Activated naive CD8-positive, alpha-beta T cell treated with anti-CD3 and anti-CD28 coated beads, Interleukin-2, amount 50 U/mL, for 16 hours (primary cell): ENCODE measurements at places on chromosomes 6 and 20.

- DNase-seq = no peak
These were observed 583.5 kb downstream of the EYS start for GRCh38 chr6:65123521-65123920.

DNA sequence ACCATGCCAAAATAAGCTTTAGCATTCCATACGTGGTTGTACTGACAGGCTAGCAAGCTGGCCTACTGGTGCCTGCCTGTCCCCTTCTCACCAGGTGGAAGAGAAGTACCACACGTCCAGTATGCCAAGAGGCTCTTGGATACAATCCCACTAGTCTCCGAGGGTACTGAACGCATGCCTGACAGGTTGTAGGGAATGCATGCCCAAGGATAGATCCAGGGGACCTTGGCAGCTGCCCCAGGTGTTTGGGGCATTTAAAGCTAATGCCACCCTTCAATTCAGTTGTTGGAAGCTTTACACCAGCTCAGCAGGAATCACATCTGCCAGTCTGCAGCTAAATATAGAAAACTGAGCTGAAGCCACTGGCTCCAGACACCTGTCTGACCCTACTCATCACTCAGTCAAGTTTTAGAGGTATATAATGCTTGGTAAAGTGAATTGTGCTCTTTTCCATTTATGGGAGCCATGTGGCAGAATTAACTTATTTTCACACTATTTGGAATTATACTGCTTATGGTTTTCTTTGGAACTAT, 4.9 kb downstream of the TUBB2B start:
- DNase-seq = no peak

DNA sequence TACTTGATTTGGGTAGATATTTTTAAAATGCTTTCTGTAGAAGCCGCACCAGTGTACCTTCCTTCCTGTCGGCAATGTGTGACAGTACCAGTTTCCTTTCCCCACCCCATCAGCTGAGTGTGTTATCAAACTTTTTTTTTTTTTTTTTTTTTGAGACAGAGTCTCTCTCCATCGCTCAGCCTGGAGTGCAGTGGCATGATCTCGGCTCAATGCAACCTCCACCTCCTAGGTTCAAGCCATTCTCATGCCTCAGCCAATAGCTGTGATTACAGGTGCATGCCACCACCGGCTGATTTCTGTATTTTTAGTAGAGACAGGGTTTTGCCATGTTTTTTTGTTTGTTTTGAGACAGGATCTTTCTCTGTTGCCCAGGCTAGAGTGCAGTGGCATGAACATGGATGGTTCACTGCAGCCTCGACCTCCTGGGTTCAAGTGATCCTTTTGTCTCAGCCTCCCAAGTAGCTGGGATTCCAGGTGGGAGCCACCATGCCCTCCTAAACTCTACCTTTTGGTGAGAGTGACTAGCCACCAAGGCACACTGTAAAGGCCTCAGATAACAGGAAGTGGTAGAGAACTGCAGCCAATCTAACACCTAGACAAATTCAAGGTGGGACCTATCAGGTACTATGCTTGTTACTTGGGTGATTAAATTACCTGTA, 26.5 kb upstream of the ZBTB22 start:
- DNase-seq = peak; percentile 3

DNA sequence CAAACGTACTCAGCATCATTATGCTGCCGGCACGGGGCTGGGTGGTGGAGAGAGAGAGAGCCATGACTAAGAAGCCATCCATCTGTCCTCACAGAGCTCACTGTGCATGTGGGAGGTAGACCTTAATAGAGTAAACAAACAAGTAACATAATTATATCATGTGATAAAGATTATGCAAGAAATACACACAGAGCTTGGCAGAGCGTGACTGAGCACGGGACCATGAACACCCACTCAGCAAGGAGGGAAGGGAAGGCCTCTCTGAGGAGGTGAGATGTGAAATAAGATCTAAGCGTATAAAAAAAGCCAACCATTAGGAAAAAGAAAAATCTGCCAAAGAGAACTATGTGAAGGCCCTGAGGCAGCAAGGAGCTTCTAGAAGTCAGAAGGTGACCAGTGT, 207.5 kb downstream of the PTPRT start:
- no peak for DNase-seq

DNA sequence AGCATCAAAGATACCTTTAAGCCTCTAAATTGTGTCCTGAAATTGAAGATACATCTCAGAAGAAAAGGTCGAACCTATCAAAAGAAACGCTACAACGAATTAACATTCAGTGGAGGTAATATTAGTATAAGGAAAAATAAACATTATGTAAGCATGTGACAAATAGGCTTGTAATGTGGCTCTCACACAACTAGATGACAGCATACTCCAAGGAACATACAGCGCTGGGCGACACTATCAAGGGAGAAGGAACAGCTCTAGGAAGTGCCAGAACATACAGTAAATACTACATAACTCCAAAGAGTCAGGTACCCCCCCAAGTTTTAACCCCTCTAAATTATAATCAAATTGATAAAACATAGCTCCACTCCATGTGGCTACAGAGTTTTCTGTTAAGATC, 103.5 kb downstream of the LAMP5 start:
- DNase-seq = no peak

- no peak for DNase-seq
These were observed 428.5 kb downstream of the CD83 start for GRCh38 chr6:14546036-14546435.

DNA sequence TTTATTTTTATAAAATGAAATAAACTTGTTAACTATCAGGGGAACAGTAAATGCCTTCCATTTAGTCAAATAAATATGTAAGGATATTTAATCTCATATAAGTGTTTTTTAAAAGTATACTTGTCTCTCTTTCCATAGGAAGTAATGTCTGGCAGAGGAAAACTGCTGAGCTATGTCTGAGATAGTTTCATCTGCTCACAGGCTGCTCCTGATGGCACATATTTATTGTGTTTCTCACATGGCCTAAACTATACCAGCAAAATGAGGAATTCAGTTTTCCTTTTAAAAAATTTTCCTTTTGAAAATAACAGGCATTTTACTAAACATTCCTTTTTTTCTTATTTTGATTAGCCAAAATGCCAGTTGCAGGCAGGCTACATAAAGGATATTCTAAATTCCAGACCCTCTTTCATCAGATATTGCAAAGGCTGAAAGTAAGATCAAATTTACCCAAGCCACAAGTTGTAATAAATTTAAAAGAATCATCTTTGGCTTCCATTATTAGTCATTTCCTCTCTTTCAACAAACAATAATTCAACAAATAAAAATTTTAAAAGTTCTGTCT, 60.1 kb upstream of the RNF146 start:
- no peak for DNase-seq

GRCh38 chr6:122078481-122078880, 321.0 kb upstream of the HSF2 start:
- DNase-seq = no peak

DNA sequence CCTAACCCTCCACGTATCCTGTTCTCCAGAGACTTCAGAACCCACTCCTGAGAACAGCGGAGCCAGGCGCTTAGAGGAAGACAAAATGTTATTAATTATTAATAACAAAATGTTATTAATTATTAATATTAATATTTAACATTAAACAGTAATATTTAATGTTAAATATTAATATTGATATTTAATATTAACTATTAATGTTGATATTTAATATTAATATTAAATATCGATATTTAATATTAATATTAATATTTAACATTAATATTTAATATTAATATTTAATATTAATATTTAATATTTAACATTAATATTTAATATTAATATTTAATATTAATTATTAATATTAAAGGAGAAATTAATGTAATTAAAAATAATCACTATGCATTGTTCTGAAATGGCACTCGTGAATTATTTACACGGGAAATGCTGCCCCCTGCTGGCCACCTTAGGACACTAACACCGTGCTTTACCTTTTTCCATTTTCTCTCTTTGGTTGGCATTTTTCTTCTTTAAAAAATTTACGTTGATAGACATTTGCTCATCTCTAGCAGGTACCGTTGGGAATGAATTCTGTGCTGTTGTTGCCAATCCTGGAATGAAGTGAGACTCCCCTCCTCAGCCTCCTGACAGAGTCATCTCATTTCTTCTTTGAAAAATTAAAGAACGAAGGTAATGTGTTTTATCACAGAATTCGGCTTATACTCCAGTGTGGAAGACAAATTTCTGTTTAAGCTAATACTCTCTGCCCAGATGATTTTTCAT, 7.5 kb upstream of the GGTLC1 start:
- DNase-seq = peak; percentile 29

DNA sequence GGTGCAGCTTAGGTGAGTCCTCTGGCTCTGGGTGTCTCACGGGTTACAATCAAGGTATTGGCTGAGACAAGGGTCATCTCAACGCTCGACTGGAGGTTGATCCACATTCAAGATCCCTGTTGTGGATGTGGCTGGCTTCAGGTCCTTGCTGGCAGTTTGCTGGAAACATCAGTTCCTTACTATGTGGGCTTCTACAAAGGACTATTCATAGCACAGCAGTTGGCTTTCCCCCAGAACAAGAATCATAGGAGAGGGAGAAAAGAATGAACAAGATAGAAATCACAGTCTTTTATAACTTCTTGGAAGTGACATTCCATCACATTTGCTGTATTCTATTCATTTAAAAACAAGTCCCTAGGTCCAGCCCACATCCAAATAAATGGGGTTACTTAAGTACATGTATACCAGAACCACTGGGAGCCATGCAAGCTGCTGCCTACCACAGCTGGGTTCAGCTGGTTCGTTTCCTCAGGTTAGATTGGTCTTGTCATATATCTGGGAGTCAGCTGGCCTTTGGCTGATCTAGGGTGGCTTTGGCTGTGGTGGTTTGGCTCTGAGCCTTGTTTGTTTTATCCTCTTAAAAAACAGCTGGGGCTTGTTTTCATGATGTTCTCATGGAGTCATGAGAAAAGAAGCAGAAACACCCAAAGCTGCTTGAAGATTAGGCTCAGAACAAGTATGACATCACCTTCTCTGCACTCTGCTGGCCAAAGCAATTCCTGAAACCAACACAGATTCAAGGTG, 433.2 kb upstream of the SPTLC3 start:
- DNase-seq = no peak

DNA sequence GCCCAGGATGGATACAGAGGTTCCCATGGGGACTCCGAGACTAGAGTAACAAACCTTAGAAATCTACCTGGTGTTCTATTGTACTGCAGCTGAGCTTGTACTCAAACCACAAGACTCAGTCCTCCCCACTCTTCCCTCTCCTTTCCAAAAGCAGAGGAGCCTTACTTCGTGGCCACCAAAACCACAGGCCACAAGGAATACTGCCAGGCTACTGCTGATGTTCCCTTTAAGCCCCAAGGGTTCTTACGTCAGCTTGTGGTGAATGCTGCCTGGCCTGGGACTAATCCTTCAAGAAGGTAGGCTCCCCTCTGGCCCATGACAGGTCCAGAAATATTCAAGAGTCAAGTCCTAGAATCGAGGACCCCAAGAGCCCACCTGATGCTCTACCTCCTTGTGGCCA, 10.5 kb upstream of the DEFB128 start:
- DNase-seq = no peak

DNA sequence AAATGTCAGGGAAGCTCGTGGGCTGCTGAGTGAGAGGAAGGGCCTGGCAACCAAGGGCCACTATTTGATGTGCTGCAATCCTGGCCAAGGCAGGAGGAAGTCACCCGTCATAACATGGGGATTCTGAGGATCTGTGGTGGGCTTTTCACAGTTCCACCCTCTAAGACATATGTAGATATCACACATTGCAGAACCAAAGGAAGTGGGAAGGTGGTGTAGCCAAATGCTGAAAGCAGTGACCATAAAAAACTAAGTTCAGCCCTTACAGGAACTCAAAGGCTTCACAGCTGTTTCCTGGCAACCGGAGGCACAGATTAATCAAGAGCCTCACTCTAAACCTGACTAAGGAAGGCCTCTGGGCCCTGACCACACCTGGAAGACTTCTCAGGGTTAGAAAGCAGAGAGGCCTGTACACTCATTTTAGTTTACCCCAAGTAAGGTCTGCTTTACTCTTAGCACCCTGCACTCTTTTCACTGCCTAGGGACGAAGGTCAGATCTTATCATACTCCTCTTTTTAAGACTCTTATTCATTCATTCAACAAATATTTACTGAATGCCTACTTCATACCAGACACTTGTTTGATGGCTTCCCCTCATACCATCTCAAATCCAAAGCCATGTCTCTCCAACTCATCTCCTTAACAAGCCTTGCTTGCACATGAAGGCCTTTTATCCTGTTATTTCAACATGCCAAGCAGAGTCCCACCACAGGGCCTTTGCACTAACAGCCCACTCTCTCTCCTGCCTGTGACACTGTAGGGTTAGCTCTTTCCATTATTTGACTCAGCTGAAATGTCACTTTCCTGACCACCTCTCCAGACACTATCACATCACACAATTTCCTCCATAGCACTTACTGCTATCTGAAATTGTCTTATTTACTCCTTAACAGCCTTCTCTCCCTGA, 2.6 kb downstream of the UBE2V1 start:
- DNase-seq = no peak

DNA sequence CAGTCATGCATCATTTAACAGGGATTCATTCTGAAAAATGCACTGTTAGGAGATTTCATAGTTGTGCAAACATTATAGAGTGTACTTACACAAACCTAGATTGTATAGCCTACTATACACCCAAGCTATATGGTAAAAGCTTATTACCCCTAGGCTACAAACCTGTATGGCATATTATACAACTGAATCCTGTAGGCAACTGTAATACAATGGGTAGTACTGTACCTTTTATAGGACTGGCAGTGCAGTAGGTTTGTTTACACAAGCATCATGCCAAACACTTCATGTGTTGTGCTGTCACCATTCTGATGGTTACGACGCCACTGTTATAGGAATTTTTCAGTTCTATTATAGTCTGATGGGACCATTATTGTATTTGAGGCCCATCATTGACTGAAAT, 39.3 kb upstream of the KHDC1 start:
- no peak for DNase-seq

- DNase-seq = no peak
These were observed 232.3 kb downstream of the NFATC2 start for GRCh38 chr20:51310216-51310615.

DNA sequence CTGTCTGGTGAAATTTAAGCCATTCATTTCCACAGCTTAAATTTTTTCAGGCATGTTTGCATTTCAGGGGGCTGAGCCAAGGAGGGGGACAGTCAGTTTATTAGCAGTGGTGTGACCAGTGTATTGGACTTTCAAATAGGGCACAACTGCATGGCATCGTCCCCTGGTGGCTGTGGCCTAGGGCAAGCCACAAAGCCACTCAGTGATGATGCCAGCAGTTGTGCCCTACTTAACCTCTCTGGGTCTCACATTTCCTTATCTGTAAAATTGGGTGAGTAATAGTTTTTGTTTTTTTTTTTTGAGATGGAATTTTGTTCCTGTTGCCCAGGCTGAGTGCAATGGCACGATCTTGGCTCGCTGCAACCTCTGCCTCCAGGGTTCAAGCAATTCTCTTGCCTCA, 48.0 kb downstream of the CDC5L start:
- no peak for DNase-seq
